ENCODE measurements at places on chromosomes 5 and 9.
A peak's percentile ranks its signal among the peaks of the same experiment; 100 is the strongest.

GRCh38 chr9:20331095-20331685 is 291.1 kb downstream of the MLLT3 start:
- no peak for DNase-seq

DNA sequence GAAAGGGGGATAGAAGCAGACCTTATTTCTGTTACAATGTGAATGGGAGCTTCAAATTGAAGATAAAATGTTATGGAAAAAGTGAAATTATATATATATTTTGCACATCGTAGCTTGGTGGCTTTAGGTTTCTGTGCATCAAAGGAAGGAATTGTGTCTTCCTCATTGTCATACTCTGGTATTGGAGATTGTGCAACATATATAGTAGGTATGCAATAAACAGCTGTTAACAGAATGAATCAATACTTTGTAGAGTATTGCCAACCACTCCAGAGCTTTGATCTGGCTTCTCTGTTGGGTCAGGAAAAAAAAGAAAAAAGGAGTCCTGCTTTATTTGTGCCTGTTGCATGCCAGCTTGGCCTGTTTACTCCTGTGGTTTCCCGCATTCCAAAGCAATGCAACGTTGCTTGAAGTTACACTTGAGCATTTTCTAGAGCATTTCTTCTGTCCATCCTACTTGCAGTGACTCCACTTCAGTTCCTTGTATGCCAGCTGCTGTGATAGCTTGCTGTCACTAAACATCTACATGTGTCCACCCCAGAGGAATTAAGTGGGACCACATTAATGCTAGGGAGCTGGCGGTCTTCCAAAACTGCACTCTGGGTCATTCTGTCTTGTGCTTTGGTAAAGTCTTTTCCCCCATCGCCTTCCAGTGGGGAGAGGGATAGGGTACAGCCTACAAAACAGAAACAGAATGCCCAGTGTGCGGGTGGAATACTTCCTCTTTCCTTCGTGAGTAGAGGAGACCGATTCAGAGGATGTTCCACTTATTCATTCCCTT is 62.0 kb upstream of the MEF2C start:
- DNase-seq: no peak

DNA sequence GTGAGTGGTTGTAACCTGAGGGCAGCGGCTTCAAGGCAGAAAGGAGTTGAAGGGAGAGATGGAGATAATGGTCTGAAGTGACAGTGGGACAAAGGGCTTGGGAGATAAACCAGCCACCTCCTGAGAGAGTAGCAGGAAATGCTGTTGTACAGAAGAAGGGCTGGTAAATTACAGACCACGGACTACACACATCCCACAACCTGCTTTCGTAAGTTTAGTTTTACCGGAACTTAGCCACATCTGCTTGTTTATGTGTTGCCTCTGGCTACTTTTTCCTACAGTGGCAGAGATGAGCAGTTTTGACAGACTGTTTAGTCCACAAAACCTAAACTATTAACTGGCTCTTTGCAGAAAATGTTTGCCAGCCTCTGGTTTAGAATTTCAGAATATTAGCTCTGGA is 269.5 kb downstream of the ARHGEF28 start:
- DNase-seq: no peak

DNA sequence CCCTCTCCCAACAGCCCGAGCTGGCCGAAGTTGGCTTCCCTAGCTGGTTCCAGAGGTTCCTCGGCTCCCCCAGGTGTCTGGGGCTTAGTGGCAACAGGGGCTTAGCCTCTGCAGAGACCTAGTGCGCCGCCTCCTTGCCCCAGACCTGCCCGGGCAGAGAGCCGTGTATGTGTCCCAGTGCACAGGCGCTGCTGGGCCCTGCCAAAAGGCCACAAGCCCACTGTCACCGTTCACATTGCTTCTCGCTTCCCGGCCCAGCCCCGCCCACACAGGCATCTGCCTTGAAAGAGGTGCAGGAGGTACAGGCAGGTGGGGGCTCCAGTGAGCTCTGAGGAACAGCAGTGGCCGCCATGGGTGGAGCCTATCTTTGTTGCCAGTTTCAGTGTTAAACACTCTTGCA is 2.5 kb upstream of the CACFD1 start:
- no peak for DNase-seq

GRCh38 chr9:106529616-106530015 is 333.4 kb upstream of the ZNF462 start:
- no peak for DNase-seq

- DNase-seq: no peak
Measured at GRCh38 chr5:77374686-77375085, 117.4 kb downstream of the WDR41 start.

GRCh38 chr5:161064781-161065180 is 212.8 kb upstream of the ATP10B start:
- DNase-seq: no peak

GRCh38 chr5:107121793-107122519 is 548.8 kb downstream of the EFNA5 start:
- DNase-seq: no peak

DNA sequence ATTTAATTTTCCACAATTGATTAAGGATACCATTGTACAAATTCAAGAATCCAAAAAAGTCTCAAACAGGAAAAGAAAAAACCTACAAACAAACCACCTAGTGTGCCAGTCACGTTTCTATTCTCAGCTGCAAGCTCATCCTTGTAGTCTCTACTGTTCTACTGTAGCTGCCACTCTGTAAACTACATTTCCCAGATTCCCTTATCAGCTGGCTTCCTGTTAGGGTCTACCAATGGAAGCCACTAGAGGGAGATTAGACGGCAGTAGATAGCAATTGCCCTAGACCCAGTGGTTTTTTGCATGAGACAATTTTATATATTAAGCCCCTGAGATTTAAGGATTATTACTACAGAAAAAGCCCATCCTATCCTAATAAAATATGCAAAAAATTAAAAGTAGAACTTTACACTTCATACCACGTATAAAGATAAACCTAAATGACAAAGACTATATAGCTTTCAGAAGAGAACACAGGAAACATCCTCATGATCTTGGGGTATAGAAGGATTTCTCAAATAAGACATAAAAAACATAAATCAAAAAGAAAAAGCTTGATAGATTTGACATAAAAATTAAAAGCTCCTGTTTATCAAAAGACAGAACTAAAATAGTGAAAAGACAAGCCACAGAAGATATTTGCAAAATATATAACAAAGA is 37.4 kb downstream of the P4HA2 start:
- DNase-seq: no peak

DNA sequence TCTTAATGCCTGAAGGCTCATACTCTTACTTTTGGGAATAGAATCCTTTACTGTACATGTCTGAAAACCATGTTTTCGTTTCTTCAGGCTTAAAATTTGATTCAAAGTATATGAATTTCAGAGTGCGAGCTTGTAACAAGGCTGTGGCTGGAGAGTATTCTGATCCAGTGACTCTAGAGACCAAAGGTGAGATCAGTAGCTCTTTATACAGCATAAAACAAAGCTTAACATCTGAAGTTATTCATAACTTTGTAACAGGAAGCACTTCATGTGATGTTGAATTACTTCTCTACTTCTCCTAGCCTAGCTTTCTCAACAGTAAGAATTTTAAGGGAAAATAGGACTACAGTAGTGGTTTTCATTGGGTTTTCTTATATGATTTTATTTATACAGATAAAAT is 49.4 kb upstream of the FKTN start:
- DNase-seq: no peak

DNA sequence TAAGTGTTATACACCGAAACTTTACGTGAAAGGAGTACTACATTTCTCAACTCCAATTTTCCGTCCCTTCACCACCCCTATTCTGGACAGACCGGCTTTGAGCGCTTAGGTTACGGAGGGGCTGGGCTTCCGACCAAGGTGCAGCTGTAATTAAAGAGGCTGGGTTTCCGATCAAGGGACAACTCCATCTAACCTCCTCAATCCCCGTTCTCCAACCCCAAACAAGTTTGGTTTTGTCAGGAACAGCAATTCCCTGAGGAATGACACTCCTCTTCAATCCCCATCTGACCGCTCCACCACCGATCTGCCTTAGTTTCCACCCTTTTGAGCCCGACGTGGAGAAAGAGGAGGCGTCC is 577 bp downstream of the TUT7 start:
- no peak for DNase-seq

- no peak for DNase-seq
Measured at GRCh38 chr5:88583471-88583870, 299.5 kb downstream of the MEF2C start.

DNA sequence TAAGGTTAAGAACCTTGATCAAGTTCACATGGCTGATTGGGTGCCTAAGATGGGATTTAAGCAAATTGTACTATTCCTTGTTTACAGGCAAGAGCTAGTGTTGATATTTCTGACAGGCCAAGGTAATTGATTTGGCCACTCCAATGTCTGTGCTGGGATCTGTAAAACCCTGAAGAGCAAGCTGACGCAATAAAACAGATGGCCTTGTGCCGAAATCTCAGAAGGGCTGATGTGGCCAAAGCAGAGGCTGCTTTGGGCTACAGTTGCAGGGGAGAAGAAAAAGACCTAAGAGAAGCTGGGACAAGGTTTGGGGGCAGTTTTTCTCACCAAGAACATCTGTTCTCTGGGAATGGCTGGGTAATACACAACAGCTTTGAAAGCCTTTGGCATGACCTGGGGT is 463.2 kb upstream of the ZNF608 start:
- no peak for DNase-seq

GRCh38 chr9:93112864-93113389 is 16.9 kb downstream of the CARD19 start:
- no peak for DNase-seq

GRCh38 chr9:133254471-133254870 is 20.5 kb downstream of the ABO start:
- DNase-seq: no peak

DNA sequence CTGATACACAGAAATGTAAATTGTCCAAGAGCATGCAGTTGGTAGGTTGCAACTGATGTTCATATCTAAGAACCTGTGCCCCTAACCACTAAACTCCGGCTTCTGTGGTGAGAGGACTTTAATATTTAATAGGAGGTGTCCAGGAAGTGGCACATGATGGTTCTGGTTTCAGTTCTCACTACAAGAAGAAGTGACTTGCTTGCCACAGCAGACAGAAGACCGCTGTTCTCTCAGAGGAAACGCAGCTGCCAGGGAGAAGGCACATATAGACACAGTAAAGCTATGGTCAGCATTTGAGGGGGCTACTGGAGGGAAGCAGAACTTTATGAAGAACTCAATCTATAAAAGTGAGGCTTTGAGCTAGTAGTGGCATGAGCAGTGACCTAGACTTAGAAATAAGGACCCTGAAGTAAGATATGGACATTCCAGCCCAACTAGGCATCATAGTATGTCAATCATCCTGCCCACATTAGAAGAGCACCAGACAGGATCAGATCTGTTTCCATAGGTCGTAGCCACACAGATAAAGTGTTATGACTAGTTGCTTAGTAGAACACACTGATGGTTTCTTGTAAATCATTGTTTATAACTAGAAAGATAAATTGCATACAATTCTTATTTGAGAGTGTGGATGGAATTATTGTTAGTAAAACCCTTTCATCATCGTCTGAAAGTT is 36.4 kb upstream of the DAB2 start:
- no peak for DNase-seq

DNA sequence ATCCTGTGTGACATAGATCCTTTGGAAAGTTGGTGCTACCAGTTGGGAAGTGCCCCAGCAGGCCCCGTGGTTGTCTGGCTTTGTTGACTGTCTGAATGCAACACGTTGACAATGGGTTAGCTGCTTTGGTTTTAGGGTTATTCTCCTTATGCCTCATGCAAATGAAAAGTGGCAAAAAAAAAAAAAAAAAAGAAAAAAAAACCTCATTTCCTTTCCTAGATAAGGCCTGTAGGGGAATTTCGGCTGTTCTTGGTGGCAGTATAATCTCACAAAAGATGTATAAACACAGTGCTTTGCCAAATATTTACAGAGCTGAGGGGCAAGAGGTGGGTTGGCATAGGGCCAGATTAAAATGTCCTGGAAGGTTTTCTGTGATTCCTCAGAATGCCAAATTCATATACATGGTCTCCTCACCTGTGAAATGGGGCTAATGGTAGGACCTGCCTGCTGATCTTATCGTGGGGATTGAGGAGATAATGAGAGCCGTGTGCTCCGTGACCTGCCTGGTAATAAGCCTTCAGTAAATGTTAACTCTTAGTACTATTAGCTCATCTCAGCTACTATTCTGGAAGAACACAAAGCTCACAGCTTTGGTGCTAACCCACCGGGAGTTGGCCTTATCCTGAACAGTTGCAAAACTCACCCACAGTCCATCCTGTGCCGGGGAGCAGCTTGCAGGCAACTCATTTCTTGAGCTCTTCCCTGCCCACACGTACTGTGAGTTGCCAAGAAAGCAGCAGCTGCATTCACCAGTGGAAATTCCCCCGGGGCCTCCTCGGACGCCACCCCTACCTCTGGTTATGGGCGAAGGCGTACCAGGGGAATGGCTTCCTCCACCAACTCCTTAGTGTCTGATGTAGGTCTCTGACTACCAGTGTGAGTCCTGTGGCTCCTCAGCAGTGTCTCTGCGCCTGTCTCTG is 220.3 kb downstream of the NR3C1 start:
- DNase-seq: peak; percentile 22

DNA sequence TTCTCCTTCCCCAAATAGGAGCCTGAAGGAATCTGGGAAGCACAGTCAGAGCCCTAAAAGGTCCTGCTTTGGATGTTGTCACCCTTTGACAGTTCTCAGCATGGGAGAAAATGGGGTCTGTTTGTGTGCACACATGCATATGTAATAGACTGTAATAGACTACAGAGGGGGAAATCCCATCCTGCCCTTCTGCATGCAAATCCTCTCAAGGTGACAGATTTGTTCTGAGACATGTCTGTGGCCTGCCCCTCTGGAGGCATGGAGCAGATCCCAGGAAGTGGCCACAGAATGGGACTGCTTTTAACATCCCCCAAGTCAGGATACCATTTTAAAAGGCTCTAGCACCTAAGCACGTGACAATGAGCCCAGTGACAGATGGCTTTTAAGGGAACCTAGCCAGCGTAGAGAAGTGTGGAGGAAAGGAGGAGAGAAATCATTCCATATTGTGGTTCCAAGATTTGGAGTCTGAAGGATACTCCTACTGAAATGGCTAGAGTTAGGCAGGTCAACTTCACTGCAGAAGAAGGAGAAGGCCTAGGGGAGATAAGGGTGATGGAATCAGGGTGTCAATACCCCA is 483.5 kb downstream of the SPOCK1 start:
- no peak for DNase-seq

DNA sequence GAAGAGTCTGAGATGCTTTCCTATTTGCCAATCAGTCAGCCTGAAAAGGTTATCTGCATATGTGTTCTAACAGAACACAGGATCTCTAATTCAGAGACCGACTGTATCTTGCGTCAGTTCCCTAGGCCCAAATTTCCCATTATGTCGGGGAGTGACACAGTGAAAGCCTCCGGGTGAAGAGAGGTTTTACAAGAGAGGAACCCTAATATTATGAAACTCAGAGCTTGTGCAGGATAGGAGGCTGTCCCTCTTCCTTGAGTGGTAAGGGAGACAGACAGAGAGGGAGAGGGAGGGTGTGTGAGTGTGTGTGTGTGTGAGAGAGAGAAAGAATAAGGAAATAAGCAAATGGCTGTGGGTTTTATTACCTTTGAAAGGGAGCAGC is 1.9 kb downstream of the CD14 start:
- DNase-seq: no peak

GRCh38 chr9:33988219-33988890 is 60.3 kb downstream of the UBAP2 start:
- no peak for DNase-seq

- DNase-seq: no peak
Measured at GRCh38 chr5:95959888-95960666, 1.6 kb downstream of the ELL2 start.

Data from stimulated activated CD4-positive, alpha-beta T cell treated with anti-CD3 and anti-CD28 coated beads, TNF-alpha, amount 100 ng/mL, for 1 hour (primary cell).